ENCODE measurements at places on chromosomes 12 and 14. TPM values are rescaled to one million over a fixed set of nuclear protein-coding genes. Genes with fewer than 3 reads are reported as not detected.

Gene RILPL2
- total RNA-seq: 2.6 TPM

Gene SOX5
- 0.98 TPM for total RNA-seq

Gene PLBD1
- total RNA-seq: not detected

Gene FAM90A1
- not detected for total RNA-seq

DNA sequence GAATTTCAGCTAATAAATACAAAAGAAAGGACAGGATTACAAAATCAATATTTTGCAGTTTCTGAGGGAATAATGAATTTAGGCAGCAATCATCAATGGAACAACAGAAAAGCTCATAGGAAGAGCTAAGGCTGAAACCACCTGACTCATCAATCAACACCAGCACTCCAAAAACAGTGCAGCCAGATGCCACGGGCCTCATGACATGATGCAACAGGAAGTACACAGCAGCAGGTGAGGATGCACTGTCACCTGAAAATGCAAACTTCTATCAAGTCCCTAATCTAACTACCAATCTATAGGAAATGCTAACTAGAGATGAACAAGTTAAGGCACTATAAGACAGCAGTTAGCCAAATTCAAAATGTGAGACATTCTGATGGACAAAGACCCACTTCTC, 21.7 kb downstream of the GNS start:
- DNase-seq: peak; percentile 18

DNA sequence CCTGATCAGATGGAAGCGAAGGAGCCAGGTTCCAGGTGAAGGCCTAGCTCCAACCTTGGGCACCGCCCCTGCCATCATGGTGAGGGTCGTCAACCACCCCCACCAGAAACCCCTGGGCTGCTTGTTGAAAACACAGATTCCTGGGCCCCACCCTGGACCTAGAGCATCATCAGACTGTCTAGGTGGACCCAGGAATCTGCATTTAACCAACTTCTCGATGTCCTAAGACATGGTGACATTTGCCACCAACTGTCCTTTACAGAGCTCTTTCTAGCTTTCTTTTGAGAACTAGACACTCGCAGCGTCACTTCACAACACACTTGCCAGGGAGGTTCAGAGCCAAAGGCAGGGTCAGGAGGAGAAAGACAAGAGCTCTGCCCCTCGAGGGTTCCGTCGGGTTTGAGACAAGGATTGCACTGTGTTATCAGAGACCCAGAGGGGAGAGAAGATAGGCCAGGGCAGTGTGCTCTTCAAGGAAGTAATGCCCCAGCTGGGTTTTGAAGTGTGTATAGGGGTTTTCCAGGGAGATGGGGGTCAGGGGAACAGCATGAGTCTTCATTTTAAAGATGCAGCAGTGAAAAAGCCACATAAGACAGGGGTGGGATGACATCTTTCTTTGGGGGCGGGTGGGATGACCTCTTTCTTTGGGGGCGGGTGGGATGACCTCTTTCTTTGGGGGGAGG, 24.6 kb downstream of the RFLNA start:
- no peak for DNase-seq

GRCh38 chr14:53672526-53672925, 284.1 kb downstream of the BMP4 start:
- no peak for DNase-seq
